Stimulated activated CD8-positive, alpha-beta memory T cell treated with anti-CD3 and anti-CD28 coated beads, Interleukin-4, amount 100 ng/mL, for 4 hours (primary cell): ENCODE measurements at places on chromosomes 5 and 9.

DNA sequence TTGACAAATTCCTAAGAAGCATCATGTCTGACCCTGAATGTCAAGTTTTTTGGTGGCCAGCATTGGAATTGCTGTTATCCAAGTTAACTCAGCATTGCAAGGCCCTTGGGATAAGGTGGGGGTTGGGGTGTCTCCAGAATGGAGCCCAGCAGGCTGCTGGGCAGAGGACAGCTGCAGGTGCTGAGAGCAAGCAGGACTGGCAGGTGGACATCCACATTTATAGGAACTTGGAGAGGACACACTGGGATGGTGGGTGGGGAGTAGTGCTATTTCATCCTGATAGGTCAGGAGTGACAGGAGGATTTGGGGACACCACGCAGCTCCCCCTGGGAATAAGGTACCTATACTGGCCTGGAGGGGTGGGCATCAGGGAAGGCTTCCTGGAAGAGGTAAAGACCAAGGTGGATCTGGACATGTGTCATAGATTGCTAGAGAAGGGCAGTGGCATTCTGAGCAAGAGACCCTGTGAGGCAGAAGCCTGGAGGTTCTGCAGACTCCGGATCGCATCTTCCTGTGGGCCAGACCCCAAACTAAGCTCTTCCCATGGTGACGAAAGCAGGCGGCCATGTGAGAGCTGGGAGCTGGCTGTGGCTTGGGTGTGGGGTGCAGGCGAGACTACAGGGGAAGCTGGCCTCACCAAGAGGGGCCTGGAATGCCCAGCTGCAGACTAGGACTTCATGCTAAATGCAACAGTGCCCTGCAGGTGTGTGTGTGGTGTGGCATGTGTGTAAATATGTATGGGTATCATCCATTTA lies 148.1 kb downstream of the RGS3 start:
- DNase-seq, result no peak

GRCh38 chr5:160030631-160031377 lies 21.9 kb downstream of the TTC1 start:
- no peak for DNase-seq

DNA sequence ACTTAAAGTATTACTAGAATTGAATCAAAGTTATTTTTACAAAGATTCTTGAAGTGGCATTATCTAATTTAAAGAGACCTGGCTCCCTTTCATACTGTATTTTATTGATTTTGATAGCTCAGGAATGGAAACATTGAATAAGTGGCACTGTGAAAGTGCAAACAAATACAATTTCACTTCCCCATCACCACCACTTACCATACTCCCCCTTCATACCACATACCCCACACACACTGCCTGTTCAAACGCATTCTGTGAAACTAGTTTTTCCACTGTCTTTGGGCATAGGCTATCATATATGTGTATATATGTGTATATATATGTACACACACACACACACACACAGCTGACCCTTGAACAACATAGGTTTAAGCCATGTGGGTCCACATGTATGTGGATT lies 62.1 kb upstream of the ATG10 start:
- DNase-seq, result no peak

- no peak for DNase-seq
Observed at GRCh38 chr5:94498199-94498598, 120.2 kb downstream of the KIAA0825 start.

DNA sequence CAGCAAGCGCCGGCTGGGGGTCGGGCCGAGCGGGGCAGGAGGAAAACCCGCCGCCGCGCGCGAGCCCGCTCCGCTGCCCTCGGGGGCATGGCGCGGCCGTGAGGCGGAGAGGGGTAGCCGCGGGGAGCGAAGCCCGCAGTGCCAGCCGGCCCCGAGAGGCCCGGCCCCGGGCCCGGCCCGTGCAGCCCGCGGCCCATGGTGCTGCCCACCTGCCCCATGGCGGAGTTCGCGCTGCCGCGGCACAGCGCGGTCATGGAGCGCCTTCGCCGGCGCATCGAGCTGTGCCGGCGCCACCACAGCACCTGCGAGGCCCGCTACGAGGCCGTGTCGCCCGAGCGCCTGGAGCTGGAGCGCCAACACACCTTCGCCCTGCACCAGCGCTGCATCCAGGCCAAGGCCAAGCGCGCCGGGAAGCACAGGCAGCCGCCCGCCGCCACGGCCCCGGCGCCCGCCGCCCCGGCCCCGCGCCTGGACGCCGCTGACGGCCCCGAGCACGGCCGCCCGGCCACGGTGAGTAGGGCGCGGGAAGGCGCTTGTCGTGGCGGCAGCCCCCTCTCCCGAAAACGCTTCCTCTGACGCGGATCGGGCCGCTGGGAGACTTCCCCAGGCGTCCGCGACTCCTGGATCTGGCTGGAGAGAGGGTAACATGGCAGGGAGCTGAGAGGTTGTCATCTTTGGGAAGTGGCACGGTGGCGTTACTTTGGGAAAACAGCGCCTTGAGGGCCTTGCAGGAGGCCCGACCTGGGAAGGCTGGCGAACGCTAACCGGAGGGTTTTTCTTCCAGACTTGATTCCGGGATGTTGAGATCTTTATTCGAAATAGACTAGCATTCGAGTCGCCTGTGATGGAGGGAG lies 523 bp downstream of the MAML1 start:
- no peak for DNase-seq

- no peak for DNase-seq
Observed at GRCh38 chr5:148807851-148808250, 18.6 kb upstream of the ADRB2 start.

- no peak for DNase-seq
Observed at GRCh38 chr5:67058998-67059743, 137.4 kb downstream of the CD180 start.

- no peak for DNase-seq
Observed at GRCh38 chr5:34553581-34553980, 102.5 kb upstream of the RAI14 start.

- DNase-seq, result no peak
Observed at GRCh38 chr5:160799184-160799583, 52.8 kb downstream of the ATP10B start.

DNA sequence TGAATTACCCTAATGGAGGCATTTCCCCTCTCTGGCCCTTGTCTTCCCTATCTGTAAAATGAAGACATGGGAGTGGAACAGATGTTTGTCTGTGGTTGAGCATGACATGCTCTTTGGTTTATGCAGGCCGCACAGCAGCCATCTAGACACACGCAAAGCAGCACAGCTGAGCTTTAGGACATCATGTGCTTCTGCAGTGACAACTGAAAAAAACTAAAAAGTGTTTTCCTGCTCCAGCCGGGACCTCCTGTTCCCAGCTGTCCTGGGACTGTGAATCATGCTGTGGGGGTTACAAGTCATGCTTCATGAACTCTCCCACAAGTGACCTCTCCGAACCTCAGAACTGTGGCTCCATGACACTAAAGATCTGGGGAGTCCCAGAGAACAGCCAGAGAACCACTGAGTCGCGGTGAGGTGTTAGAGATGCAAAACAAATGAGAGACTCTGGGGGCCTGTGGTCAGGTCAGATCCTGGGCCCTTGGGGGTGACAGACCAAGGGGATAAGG lies 1.7 kb downstream of the SMIM3 start:
- DNase-seq, result no peak

GRCh38 chr5:88193896-88194295 lies 74.7 kb downstream of the TMEM161B start:
- no peak for DNase-seq

- DNase-seq, result no peak
Observed at GRCh38 chr5:31781772-31782171, 142.8 kb downstream of the PDZD2 start.

DNA sequence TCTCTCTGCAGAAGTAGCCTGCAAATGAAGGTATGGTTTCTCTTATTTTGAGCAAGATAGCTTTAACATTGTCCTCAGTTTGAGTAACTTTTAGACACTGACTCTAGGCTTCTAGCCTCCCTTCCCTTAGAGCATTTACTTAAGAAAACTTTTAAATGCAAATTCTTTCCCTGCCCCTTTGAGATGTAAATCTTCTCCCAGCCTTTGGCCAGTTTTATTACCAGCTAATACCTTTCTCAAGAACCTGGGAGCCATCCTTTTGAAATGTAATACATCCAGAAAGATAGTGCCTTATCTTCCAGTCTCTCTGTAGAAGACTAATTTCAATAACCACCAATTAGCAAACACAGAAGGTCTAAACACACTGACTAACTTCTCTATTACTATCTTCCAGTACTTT lies 688.9 kb upstream of the CDH9 start:
- DNase-seq, result no peak

- no peak for DNase-seq
Observed at GRCh38 chr5:90569084-90569483, 10.5 kb downstream of the ADGRV1 start.

DNA sequence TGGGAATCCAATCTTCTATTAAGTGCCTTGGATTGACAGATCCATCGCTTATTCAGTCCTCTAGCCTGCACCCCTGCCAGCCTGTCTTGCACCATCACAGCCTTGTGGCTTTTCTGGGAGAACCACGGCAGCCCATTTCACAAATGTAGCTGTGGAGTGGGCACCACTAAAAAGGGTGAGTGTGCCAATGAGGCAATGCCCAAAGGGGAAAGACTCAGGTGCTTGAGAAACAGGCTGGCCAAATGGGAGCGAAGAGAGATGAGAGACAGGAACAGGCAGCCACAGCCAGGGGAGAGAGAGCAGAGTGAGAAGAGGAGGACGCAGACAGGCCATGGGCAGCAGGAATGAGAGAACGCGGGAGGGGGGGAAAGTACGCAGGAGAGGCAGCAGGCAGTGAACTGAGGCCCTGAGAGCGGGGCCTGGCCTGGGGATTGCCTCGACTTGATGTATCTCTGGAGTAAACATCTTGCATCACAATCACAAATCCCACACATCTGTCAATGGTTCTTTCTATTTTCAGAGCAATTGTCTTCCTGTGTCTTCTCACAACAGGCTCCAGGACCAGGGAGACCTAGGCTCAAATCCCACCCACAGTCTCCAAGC lies 173.1 kb downstream of the SYK start:
- DNase-seq, result no peak

DNA sequence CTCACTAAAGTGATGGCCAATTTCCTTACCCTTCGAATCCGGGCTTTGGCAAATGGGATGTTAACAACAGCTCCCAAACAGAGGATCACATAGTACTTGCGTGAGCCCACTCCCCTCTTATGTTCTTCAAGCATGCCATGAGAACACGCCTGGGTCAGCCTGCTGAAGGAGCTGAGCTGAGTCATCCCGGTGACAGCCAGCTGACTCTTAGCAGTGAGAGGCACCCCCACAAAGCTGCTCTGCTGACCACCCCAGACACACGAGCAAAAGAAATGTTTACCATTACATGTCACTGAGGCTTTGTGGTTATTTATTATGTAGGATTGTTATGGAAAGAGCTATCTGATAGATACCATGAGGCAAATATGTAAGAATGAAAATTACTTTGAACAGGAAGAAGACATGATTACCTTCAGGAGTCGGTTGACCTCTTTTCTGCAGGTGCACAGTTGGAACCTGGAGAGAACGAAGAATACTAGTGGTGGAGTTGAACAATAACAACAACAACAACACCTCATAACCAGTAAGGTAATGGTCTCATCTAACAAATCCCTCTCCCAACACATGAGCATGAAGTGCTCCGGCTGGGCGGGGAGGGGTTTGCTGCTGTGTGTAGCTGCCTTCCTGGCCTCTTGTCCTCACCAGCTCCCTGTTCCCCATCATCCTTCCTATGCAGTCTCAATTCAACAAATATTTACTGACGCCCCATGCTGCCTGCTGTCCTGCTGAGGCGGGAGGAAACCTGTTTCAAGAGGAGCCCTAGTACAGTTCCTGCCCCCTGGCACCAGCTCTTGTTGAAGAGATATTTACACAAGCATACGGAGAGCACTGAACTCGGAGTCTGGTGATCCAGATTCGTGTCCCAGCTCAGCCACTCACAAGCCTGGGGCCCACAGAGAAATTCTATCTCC lies 69.4 kb upstream of the LHFPL2 start:
- DNase-seq, result no peak

DNA sequence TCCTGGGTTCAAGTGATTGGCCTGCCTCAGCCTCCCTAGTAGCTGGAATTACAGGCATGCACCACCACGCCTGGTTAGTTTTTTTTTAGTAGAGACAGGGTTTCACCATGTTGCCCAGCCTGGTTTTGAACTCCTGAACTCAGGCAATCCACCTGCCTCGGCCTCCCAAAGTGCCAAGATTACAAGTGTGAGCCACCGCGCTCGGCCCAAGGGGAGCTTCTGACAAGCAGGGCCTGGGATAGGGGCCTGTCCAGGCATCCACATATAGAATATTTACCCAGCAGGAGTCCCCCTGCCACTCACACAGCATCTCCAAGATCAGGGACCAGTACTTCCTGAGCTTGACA lies 10.1 kb downstream of the IRF1 start:
- no peak for DNase-seq

- no peak for DNase-seq
Observed at GRCh38 chr9:86573886-86574285, 219.7 kb upstream of the TUT7 start.

DNA sequence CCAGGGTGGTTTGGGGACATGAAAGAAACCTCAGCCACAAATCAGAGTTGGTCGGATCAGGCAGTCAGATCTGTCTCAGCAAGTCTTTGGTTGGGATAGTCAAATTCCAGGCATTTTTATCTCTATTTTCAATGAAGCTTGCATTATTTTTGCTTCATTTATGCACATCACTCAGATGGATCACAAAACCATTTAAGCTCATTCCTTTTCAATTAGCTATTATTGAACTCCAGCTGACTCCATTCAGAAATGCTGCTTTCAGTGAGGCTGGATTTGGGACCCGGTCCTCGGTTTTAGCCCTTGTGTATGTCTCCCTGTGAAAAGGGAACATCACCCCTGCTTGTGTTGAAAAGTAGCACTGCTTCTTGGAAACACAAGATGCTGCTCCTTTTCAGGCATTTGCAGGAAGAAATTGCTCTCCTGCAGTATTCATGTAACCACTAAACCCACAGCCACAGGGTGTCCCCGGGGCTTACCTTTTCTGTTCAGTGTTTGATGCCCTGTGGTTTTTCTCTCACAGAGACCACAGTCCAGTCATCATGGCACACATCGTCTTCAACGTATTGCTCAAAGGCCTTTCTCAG lies 232.9 kb downstream of the NFIB start:
- DNase-seq, result no peak

DNA sequence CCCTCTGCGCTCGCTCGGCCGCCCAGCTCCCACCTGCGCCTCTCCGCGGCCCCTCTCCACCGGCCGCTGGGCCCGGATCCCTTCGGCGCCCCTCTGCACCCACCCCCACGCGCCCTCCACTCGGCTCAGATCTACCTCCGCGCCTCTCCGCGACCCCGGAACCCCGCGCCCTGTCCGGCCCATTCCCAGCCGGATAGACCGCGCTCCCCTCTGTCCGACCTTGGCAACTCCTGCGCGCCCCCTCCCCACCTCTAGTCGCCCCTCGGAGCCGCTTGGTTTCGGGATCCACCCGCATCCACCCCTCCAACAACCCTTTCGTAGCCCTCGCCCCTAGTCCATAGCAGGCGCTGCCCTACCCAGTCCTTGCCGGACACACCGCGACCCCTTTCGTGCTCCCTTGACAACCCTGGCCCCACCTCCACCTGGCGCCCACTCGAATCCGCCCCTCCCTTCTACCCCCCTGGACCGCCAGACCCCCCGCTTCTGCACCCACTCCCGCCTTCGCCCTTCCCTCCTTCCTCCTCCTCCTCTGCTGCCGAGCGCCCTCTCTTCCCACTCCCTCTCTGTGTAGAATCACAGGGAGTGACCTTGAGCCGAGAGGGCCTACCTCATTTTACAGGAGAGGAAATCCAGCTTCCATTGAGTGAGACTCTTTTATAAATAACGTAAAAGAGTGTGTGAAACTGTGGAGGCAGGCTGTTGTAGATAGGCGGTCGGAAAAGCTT lies 525 bp upstream of the AK3 start:
- no peak for DNase-seq
